ENCODE measurements at places on chromosomes 11 and 22.

GRCh38 chr11:47332791-47333525 is 19.5 kb downstream of the MYBPC3 start:
- no peak for DNase-seq

DNA sequence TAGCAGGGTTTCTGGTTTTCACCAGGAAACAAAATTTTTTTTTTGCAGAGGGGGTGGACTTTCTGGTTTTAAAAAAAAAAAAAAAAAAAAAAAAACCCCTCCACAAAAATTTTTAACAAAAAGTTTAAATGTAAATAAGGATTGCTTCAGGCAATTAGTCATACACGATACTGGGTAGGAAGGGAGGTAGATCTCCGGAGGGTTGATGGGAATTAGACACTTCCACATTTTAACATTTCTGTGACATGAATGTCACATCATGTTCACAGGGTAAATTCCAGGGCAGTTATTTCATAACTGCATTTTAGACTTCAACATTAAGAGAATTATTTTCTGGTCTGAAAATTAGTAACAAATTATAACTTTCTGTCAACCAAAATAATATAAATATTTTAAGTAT is 15.9 kb downstream of the NUP98 start:
- no peak for DNase-seq

DNA sequence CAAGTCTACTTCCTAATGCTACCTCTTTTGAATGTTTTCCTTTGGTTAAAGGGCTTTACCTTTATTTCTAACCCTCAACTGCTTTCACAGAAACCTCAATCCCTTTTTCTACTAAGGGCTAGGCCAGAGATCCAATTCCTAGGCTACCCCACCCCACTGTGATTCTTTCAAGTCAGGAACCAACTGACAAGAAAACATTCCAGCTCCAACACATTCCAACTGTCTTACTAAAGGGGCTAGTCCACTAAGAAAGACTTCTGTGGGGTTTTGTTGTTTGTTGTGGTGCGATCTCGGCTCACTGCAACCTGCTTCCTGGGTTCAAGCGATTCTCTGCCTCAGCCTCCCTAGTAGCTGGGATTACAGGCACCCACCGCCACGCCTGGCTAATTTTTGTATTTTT is 151.3 kb downstream of the APOL5 start:
- no peak for DNase-seq

- DNase-seq = peak; percentile 73
Observed at GRCh38 chr11:72652873-72653630, 21.2 kb downstream of the PDE2A start.

DNA sequence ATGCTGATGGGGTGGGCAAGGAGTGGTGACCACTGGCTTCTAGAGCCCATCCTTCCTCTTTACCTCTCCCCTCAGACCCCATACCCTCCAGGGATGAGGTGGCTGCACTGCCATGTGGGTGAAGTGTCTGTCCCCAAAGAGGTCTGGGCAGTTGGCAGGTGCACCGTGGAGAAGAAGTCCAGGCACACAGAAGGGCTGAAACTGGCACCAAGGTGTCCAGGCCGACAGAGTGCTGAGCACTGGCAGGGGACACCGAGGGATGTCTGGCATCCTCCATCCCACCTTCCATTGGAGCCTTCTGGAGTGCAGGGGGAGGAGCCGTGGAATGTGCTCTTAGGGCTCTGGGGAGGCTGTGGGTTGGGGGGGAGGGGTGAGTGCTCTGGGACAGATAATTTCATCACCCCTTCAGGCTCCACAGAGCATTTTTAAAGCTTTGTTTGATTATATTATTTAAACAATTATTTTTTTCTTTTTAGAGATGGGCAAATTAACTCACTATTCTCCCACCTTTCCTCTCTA is 37.9 kb downstream of the PKNOX2 start:
- DNase-seq = no peak

DNA sequence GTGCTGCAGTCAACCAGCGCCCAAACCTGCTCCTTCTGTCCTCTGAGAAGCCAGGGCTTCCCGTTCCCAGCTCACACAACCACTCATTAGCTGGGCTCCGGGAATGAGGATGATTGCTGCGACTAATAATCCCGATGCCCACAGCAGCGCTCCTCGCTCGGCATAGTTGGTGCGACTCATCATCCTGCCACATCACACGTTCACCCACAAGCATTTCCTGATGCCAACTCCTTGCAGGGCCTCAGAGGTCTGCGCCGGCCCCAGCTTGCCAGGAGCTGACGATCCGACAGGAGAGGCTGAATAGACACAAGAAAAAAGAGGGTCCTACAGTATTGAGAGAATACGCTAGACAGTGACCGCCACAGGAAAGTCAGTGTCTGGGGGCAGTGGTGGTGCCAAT is 10.6 kb upstream of the CSNK1E start:
- DNase-seq = no peak

- DNase-seq = no peak
Observed at GRCh38 chr11:32960553-32961164, 55.0 kb upstream of the DEPDC7 start.

- DNase-seq = no peak
Observed at GRCh38 chr11:26579683-26580082, 7.6 kb upstream of the MUC15 start.

DNA sequence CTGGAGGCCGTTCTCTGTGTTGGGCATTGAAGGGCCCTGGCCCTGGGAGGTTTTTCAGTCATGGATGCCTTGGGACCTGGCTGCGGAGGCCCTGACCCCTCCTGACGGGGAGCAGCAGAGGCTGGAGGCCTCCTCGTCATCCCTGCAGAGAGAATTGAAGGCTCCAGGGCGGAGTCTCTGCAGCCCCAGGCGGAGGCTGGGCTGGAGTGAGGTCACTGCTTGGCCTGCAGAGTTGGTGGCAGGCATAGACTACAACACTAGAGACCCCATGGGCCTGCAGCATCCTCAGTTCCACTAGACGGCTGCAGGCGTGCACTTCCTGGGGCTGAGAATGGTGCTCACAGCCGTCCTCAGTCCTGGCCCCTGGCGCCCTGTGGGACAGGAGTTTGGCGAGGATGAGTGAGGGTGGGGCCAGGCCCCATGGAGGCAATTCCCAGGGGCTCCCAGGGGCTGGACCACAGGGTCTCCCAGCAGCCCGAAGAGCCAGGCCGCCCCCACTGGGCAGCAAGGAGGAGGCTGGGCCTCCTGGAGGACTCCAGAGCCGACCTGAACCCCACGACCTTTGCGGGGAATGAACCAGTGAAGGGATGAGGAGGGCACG is 1194.9 kb downstream of the BRD1 start:
- no peak for DNase-seq

DNA sequence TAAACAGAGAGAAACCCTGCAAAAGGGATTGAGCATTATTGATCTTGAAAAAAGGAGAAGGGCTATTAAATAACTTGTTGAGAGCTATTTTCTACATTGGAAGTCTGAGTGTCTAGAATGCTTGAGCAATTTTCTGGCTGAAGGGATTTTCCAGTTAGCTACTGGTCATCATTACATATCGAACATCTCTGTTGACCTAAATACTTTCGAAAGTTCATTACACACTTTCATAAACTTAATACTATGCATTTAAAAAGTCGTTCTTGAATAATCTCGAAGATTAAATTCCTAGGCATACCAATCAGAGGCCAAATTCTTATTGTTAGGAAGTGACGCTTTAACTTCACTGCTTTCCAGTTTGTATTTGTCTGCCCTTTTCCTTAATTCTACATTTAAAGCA is 13.7 kb downstream of the ETS1 start:
- DNase-seq = no peak

DNA sequence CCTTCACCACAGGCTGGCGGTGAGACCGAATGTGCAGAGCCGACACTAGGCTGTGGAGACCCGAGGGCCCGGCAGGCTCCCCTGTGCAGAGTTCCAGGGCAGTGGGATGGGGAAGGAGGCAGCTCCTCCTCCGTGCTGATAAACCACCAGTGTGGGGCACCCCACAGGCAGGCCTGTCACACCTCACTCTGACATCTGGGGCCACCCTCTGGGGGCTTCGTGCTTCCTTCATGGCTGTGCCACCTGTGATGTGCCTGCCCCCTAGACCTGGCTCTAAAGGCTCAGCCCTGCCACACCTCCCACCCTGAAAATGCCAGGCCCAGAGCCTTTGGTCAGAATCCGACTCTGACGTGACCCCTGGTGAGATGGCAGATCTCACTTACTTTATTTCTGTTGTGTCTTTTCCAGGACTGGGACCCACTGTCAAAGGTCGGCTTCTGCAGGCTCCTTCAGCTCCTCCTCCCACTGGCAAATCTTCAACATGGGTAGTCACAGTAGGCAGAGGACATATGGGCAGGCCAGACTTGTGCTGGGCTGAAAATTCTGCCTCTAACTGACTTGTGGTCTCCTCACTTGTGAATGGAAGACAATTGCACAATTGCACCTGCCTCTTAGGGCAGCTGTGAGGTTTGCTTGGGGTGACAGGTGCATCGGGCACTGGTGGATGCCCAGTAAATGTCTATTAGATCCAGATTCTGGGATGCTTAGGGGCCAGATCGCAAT is 46.2 kb upstream of the TSKU start:
- DNase-seq = no peak

- no peak for DNase-seq
Observed at GRCh38 chr11:33438301-33438700, 181.1 kb downstream of the HIPK3 start.

- DNase-seq = no peak
Observed at GRCh38 chr11:44886790-44887140, 63.9 kb downstream of the TP53I11 start.

DNA sequence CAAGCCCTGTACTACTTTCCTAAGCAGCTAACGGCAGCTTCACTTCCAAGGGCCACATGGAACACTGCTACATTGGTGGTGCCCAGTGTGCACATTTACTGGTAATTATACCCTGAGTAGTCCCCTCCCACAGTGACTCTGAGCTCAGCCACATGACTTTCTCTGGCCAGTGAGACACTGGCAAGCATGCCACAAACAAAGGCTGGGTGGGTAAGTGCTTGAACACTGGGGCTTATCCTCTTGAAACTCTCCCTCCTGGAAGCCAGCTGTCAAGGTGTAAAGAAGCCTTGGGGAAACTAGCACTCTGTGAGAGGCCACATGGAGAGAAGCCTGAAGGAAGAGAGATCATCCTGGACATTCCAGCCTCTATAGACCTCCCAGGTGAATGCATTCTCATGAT is 54.4 kb upstream of the DRD2 start:
- DNase-seq = no peak

DNA sequence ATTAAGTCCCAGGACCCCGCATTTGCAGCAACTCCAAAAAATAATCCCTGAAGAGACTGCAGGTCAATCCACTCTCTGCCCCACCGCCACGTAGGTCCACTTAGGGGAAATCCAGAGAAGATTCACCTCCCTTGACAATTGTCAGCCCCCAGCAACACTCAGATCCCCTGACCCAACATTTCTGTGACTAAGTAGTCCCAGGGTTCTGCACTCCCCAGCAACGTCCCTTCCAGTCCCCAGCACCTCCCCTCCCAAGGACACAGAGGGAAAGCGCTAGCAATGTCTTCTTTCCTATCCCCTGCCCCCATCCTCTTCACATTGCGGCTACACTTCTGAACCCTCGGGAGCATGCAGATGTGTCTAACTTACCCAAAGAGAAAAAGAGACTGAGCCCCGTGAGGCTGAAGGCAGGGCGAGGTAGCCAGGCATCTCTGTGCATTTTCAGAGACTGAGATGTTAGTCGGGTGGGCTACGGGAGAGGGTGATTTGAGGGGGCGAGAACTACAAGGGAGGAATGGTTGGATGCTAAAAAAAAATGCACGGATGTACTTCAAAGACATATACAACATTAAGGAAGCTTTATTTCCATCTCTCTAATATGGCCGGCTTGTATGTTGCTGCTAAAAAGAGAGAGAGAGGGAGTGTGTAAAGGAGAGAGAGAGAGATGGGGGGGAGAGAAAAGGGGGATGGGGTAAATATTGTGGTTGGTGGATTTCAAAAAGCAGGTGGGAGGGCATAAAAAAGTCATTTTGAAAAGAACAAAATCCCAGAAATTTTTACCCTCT is at the start of gene SCN2B:
SCN2B (minus strand) TSS at position 647 of the 785 bp plus-strand sequence; CDS start at position 439, 208 bp downstream.
- no peak for DNase-seq

GRCh38 chr11:9664276-9665171 is 647 bp downstream of the SWAP70 start:
- peak; percentile 44 for DNase-seq

DNA sequence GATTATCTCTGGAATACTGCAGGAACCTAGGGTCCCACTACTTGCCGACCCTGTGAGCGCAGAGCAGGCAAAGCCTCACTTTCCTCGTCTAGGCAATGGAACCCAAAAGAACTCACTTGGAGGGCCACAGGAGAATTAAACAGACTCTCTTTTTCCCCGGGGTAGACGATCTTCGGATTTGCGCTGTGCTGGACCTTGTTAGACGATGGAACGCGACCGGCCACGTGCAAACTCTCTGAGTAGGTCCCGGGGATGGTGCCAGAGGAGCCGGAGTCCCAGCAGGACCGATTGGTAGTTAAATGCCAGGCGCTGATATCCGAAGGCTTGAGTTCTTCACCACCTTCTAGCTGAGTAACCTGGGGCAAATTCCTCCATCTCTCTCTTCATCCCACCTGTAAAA is 1.0 kb upstream of the SLC1A2 start:
- no peak for DNase-seq

- no peak for DNase-seq
Observed at GRCh38 chr11:115220423-115220822, 283.8 kb downstream of the CADM1 start.

DNA sequence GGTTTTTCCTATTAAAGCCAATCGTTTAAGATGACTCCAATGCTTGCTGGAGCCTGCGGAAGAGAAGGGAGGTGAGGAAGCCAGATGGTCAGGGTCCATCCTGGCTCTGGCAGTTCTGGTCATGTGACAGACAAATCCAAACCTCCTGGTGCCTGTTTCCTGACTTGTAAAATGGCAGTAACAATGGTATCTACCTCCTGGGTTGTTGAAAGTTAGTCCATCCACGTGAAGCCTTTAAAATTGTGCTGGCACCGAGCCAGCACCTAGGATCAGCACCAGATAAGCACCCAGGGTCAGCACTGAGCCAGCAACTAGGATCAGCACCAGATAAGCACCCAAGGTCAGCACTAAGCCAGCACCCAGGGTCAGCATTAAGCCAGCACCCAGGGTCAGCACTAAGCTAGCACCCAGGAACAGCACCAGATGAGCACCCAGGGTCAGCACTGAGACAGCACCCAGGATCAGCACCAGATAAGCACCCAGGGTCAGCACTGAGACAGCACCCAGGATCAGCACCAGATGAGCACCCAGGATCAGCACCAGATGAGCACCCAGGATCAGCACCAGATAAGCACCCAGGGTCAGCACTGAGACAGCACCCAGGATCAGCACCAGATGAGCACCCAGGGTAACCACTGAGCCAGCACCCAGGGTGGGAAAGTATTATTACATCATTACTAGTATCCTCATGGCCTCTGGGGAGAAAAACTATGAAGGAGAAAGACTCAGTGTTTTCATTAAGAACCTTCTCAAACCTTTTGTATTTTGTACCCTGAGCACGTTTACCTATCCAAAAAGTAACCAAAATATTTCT is 17.2 kb downstream of the KIAA0930 start:
- DNase-seq = no peak

- DNase-seq = peak; percentile 20
Observed at GRCh38 chr11:108698844-108699642, 34.2 kb downstream of the DDX10 start.

DNA sequence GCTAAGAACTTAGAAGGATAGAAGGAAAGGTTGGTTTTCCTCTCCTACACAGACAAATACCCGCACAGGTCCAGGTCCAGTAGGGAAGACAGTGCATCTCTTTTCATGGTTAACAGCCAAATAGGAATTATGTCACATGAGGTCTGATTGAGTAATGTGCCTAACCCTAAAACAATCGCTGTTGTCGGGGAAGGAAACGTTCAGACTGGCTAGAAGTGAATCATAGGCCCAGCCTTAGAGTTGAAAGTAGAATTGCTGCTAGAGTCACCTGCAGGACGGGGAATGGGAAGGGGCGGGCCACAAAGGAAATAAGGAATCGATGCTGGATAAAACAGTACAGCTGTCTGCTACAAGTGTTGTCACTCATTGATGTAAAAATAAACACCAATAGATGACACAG is 12.4 kb upstream of the HTATIP2 start:
- DNase-seq = no peak

Measured in DMS79 treated with DMSO at 0.1 percent for 48 hours (cell line).